Stimulated activated CD8-positive, alpha-beta memory T cell treated with anti-CD3 and anti-CD28 coated beads, Interleukin-7, amount 100 ng/mL, for 4 hours (primary cell): ENCODE measurements at places on chromosomes 5 and 9.

DNA sequence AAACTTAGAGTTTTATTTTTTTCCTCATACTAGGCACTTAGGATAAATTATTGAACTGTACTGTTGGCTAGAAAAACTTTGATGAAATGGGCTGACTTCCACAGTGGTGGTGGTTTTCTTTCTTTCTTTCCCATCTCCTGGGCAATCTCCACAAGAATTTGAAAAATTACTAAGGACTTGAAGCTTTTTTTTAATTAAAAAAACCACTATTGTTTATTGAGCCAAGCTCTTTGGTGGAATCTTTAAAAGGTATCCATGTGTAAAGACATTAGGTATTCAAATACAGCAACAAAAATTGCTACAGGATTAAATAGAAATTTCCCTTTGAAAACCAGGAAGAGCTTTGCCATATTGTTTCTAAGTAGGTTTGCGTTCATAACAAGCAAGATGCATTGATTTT is 14.1 kb downstream of the MARCHF6 start:
- DNase-seq: no peak

- no peak for DNase-seq
Observed at GRCh38 chr9:7118633-7119032, 360.9 kb downstream of the KDM4C start.

DNA sequence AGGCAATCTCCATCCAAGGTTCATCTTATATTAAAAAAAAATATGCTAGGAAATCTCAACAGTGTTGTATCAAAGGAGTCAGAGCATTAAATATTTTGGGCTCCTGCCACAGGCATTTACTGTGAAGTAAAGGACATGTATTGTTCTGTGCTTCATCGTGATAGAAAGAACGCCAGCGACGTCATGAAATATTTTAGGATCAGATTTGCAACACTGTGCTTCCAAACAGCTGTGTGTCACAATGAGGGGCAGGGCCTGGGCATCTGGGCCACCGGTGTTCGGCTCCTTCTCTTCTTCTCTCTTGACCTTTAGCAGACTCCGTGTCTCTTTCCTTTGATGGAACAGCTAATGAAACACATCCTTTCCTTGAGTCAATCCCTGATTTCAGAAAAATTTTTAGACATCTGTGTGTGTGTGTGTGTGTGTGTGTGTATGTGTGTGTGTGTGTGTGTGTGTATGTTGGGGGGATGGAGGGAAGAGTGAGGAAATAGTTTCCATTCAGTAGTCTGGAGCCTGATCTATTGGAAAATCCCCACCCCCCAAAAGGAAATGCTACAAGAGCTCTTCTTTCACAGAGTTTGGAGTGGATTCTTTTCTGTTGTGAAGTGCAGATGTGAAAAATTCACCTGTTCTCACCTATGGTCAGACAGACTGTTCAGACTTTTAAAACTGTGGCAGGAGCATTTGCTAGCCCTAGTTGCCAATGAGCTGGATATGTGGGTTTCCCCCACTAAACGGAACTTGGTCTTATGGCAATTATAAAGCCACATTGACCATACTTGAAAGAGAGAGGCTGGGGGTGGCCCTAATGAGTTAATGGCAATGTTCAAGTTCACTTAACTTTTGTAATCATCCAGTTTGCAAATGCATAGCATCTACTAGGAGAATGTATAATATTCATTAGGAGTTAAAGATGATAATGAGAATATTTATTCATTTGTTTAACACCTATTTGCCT is 18.1 kb upstream of the TNC start:
- no peak for DNase-seq

GRCh38 chr5:154368041-154368800 is 77.6 kb upstream of the SAP30L start:
- no peak for DNase-seq

DNA sequence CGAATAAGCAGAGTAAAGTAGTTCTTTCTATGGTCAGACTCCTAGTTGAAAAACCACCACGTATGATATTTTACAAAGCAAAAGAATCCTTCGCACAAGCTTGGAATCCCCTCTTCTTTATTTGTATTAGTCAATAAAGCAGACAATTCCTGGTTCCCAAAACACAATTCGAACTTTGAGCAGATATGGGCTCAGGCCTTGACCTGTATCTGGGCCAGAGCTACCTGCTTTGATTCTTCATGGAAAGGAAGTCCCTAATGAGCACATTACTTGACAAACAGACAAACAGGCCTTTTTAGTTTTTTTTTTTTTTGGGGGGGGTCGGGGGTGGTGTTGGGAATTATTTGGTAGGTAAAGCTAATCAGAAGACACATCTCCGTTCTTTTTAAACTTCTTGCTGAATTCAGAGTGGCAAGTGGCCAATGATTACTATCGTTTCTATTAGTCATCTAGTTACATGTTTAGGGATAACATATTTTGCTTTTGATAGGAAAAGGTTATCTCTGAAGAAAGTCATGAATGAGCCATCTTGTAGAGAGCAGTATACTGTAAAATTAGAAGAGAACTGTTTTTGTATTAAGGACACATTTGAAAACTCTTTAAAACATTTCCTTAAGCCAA is 116.6 kb upstream of the HMHB1 start:
- DNase-seq: no peak

DNA sequence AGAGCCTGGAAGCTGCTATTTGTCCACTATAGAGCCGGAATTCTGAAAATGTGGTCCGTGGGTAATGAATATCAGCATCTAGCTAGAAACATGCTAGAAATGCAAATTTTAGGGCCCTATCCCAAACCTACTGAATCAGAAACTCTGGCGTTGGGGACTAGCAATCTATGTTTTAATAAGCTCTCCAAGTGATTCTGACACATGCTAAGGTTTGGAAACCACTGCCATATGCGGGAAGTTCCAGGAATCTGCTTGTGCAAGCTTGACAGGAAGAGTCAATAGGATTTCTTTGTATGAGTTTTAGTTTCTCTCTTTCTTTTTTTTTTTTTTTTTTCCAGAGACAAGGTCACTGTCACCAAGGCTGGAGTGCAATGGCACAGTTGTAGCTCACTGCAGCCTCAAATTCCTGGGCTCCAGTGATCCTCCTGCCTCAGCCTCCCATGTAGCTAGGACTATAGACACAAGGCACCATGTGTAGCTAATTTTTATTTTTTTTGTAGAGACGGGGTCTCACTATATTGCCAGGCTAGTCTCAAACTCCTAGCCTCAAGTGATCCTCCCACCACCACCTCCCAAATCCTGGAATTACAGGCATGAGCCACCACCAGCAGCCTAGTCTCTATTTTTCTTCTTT is 26.4 kb upstream of the CARNMT1 start:
- no peak for DNase-seq

DNA sequence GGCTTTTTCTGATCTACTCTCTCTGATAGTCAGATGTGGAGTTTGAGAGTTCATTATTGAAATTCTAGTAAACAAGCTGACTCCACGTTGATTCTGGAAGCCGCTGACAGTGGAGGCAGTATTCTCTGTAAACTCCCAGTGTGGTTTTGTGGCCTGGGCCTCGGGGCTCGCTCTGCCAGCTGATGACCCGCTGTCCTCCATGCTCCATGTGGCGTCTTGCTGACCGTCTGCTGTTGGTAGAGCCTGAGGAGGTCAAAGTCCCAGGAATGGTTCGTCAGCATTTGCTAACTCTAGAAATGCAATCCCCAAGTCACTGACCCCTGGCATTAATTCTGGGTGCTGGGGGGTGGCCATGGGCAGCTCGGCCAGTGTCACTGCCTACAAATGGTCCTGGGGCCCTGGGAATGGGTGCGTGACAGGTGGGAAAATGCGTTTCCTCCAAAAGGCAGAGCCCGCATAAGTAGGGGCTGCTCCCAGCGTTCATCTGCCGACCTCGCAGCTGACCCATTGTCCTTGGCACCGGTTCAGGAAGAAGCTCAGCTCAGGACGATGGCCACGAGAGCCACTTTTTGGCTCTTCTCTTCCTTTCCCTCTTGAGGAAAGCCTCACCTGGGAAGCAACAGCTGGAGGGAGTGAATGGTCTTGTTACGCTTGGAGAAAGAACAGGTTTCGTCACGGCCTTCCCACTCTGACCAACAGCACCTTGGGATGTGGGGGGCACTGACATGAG is 55.1 kb downstream of the MRPL36 start:
- DNase-seq: no peak

GRCh38 chr5:34555699-34556508 is 100.2 kb upstream of the RAI14 start:
- no peak for DNase-seq

DNA sequence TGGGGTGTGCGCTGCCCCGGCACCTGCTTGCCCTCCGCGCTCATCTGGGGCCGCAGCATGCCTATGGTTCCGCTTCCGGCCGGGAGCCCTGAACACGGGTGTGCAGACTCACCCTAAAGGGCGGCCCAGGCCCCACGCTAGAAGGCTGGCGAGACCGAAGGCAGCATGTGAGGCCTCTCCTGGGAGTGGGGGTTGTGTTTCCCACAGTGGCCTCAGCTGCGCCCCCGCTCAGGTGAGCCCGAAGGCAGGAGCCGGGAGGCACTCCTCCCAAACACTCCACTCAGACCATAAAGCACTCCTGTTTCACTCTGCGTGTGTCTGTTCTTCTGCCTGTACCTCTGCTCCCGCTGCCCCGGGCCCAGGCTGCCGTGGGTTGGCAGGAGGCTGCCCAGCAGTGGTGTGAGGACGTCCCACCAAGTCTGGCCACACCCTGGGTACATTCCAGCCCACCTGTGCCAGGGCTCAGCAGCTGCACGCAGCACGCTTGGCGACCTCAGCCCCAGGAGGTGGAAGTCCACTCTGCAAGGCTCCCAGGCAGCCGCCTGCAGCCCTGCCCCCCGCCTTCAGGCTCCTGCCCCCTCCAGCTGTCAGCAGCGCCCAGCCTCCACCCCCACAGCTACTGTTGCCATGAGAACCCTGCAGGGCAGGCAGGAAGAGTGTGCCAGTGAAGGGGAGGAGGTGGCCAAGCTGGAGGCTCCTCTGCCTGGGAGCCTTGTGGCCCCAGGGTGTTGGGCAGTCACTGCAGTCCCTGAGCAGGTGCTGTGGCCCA is 1.2 kb upstream of the AJM1 start:
- DNase-seq: no peak

GRCh38 chr5:14716755-14717752 is 52.5 kb downstream of the OTULIN start:
- DNase-seq: no peak

- no peak for DNase-seq
Observed at GRCh38 chr5:43068037-43068436, 27.9 kb upstream of the ANXA2R start.

DNA sequence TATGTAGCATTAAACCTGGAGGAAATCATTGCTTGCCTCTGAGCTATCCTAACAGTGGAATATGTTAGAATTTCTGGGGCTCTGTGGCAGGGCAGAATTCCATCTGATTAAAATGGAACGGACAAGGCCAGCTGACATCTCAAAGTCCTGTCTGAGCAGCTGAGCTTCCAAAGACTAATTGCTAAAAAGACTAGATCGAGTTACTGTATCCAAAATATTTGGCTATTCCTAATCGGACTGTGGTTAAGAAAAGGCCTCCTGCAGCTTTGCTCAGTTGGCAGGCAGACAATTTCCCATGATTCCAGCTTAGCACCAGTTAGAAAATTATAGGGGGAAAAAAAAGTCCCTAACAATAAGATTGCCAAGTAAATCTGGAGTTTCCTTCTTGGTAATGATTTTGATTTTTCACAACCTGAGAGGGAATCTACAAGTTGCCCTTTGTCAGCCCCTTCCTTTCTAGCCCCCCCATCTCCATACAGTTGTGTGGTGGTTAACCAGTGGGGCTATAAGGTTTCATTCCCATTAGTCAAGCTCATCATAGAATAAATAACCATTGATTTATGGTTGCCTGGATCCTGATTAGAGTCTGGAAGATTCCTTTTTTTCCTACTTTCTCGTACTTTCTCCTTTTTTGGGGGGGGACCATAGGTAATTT is 26.4 kb downstream of the PTGR1 start:
- DNase-seq: no peak

DNA sequence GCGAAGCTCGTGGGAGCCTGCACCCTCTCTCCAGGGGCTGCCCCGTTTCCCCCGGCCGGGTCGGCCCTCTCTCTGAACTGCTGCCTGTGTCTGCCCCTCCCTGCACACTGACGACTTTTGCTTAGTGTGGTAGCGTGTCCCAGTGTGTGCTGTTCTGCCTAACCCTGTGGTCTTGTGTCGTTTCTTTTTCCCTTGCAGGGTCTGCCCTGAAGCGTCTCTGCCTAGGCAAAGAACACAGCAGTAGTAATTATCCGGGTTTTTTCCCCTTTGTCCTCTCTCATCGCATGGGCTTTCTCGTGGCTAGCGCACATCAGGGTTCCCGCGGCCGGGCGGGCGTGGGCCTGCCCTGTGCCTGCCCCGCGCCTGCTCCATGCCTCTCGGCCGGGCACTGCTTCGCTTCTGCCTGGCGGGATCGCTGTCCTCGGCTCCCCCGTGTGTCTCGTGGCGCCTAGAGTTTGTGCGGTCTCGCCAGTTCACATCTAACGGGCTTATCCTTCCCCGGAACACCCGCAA is 122.7 kb downstream of the WNK2 start:
- no peak for DNase-seq

GRCh38 chr5:178203670-178204181 is 607 bp upstream of the HNRNPAB start:
- DNase-seq: no peak

DNA sequence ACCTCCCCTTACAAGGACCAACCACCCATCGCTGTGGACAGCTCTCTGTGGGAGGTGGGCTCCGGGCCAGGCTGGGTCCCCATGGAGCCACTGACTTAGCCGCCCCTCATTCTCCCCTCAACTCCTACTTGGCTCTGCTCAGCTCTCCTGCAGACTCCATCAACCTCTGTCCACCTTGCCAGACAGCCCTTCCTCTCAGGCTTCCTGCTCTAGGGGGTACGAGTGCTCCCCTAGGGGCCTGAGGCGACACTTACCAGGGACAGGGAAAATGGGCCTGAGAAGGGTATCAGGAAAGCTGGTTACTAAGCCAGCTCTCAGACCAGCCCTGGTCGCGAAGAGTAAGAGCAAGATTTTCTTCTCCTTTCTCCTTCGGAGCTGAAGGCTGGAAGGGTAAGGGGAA is 43.9 kb downstream of the SHB start:
- DNase-seq: no peak
